Activated CD4-positive, CD25-positive, alpha-beta regulatory T cell treated with anti-CD3 and anti-CD28 coated beads, Interleukin-2, amount 50 U/mL, for 72 hours (primary cell): ENCODE measurements at places on chromosomes 11 and 22.

DNA sequence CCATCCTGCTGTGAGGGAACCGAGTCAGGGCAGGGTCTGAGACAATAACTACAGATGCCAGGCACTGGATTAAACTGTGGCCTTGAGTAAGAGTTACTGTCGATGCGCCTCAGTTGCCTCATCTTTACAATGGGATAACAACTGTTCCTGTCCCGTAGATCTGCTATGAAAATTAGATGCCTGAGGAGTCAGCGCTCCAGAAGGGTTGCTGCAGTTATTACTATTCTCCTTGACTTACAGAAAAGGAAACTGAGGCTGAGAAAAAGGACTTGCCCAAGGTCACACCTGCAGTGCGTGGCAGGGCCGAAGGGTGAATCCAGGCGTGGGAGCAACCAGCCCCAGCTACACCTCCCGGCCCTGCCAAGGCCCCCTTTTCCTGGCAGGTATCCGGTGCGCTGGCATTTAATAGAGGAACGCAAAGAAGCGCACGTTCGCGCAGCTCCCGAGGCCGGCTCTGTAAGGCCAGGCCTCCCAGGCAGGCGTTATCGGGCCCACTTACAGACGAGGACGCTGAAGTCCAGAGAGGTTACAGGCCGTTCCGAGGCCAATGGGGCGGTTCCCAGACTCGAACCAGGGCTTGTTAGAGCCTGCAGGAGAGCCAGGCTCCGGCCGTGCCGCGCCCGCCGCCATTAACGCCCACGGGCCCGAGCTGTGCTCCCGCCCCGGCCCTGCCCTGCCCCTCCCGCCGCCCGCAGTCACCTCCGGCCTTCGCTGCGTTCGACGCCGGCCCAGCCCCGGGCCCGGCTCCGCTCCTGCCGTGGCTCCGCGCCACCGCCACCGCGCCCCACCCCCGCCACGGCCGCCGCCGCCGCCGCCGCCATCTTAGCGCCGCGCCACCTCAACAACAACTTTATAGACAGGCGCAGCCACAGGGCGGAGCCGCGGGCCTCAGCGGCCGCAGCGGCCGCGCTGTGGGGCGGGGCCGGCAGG is at the start of gene C11orf68:
C11orf68 (minus strand) TSS at position 852 of the 930 bp plus-strand sequence; CDS start at position 821, 31 bp downstream.
- no peak for DNase-seq

- no peak for DNase-seq
These were observed 592.4 kb downstream of the TBC1D22A start for GRCh38 chr22:47354668-47355387.

DNA sequence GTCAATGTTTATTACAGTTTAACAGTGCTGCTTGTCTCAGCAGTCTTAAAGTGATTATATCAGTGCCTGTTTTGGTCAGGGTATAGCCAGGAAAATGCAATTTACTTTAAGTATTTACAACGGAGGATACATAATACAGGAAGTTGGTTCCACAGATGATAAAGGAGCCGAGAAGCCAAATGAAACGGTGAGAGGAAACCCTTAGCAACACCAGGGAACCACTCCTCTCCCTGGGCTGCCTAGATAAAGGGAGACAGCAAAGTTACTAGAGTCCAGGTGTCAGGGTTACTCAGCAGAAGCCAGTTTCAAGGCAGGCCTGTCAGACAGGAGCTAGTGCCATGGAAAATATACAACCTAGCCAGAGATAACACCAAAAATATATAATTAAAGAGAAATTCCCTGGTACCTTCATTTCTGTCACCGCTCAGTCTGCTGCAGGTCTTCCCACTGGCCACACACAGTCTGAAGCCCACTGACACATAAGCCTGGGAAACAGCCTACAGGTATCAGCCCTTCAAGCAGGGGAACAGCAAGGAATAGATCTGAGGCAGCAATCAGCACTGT is 55.5 kb downstream of the FAM76B start:
- DNase-seq = no peak

DNA sequence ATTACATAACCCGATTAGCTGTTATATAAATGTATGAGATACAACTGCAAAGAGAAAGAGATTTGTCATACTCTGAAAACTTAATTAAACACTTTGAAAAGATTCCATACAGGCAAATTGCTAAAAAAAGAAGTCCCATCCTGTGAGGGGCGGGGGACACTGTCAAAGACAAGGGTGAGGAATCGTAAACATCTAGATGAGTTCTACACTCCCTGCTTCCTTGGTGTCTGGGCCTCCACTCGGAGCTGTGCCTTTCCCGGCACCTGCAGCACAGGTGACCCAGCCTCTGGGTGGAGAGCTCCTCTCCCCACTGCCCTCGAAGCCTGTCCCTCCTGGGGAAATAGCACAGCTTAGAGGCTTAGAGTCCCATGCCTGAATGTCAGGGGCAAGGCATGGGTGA is 69.2 kb upstream of the CRYBB3 start:
- DNase-seq = no peak

GRCh38 chr11:15594607-15595006 is 479.9 kb downstream of the INSC start:
- no peak for DNase-seq

- DNase-seq = no peak
These were observed 76.9 kb downstream of the DEPDC5 start for GRCh38 chr22:31830721-31831070.

DNA sequence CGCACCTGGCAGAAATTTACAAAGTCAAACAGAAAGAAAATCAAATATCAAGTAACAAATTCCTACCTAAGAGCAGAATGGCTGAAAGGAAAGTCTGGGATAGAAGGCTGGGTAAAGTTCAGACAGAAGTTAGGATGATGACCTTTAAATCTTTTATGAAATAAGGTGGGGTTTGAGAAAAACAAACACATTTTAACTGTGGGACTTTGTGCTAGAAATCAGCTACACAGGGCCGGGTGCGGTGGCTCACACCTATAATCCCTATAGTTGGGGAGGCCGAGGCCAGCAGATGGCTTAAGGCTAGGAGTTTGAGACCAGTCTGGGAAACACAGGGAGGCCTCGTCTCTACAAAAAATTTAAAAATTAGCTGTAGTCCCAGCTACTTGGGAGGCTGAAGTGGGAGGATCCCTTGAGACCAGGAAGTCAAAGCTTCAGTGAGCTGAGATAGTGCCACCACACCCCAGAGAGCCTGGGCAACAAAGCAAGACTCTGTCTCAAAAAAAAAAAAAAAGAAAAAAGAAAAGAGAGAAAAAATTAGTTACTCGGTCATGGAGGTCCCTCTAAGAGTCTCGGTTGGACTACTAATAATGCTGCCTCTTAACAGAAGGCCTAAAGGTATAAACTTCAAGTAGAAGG is 119.7 kb upstream of the BID start:
- no peak for DNase-seq

- no peak for DNase-seq
These were observed 76.2 kb upstream of the VPREB1 start for GRCh38 chr22:22168190-22168940.
